ENCODE measurements at places on chromosomes 13 and 19.

DNA sequence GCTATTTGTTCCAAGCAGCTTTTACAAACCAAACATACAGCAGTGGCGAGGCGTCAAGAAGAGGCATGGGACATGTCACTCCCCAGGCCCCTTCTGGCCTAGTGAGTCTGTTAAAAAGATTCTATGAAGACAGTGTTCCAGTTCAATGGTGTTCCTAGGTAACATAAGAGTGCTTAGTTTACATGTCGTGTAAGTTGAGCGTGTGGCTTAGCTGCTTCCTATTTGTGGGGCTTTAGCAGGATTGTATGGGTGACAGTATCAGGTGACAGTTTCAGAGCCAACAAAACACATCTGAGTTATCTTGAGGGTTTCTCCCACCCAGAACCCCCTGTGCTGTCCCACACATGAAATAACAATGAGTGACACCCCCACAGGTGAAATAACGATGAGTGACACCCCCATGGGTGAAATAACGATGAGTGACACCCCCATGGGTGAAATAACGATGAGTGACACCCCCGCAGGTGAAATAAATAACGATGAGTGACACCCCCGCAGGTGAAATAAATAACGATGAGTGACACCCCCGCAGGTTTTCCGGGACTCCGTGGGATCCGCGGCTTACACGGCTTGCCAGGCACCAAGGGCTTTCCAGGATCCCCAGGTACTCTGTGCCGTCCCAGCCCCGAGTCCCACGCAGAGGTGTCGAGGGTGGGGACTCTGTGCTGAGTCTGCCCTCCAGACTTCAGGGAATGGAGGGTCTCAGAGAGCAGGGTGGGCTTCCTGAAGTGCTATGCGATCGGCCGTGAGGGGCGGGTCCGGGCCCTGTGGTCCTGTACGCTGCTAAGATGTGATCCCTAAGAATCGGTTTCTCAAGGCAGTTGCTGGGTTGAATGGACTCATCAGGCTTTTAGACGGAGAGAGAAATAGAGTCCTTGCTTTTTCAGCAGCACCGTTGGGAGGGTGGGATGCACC lies 68.6 kb downstream of the RAB20 start:
- no peak for DNase-seq

DNA sequence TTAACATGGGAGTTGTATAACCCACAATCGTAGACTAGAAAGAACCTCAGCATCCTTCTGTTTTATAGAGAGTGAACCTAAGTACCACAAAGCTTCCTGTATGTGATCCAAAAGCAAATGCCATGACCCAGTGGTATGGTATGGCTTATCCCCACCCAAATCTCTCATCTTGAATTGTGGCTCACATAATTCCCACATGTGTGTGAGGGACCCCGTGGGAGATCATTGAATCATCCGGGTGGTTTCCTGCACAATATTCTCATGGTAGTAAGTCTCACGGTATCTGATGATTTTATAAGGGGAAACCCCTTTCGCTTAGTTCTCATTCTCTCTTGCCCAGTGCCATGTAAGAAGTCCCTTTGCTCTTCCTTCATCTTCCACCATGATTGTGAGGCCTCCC lies 587.9 kb downstream of the LMO7 start:
- no peak for DNase-seq

- no peak for DNase-seq
Observed at GRCh38 chr13:42649831-42650230, 75.9 kb downstream of the TNFSF11 start.

DNA sequence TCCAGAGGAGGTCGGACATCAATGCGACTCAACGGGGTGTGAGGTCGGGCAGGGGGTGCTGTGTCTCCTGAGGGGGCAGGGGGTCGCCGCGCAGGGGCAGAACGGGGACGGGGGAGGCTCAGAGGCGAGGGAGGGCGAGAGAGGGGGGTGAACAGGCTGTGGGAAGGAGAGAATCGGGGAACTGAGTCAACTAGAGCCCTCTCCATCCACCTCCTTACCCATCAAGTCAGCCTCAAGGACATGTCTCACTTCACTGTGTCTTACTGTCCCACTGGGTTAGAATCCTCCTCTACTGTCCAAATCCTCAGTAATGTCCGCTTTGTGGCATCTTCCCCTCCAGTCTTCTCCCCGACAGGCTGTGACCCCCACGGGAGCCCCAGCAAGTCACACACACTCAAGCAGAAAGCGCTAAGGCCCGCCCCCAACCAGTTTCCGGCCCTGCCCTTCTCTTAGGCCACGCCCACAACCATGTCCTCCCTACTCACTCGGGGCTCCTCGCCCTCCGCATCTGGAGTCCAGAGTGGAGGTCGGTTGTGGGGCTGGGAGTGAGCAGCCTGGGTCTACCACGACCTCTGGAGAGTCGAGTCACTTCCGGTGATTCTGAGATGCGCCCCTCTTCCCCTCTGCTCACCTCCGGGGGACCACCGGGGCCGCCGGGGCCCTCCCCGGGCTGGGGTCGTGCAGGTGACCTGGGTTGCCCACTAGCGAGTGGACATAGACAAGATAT lies 9.3 kb downstream of the PLEKHA4 start:
- DNase-seq, result no peak

GRCh38 chr19:46715975-46716671 lies 791 bp downstream of the PRKD2 start:
- DNase-seq, result no peak

DNA sequence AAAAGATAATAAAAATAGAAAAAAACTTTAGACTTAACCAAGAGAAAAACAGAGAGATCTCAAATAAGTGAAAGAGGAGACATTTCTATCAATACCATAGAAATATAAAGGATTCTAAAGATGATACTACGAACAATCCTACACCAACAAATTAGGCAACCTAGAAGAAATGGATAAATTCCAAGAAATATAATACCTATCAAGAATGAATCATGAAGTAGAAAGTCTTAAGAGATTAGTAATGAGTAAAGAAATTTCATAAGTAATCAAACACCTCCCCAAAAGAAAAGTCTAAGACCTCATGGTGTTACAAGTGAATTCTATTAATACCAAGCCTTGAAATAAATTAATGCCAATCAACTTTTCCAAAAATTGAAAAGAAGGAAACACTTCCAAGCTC lies 1584.5 kb upstream of the MIR17HG start:
- no peak for DNase-seq

DNA sequence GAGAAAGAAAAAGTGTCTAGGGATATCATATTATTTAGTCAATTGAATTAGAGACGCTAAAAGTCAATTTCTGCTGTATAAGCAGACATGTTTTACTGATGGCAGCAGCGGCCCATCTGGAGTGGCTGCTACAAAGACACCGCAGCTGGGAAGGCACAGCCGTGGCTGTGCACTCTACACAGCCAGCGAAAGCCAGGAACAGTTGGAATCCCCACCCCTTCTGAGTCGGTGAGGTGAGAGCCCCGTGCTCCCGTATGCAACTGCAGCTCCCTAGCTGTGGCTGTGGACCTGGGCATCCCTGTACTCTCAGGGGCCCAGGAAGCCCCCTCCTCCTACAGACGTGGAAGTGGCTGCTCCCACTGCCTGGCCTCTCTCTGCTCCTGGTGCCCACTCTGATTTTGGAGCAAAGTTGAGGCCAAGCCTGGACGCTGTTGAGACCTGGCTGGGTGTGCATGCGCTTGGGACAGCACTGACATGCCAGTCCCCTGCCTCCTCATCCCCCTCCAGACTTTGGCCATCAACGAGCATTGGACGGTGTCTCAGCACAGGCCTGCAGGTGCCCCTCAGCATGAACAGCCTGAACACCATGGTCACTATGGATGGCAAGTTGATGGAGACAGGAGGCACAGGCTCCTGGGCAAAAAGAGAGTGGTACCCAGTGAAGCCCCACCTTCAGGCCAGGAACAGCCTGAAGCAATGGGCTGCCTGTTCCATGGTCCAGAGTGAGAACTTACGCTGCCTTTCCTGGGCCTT lies 944.0 kb upstream of the MIR17HG start:
- DNase-seq, result no peak

- DNase-seq, result no peak
Observed at GRCh38 chr13:26062853-26063444, 11.1 kb upstream of the SHISA2 start.

- no peak for DNase-seq
Observed at GRCh38 chr13:40220299-40220935, 446.0 kb downstream of the FOXO1 start.

DNA sequence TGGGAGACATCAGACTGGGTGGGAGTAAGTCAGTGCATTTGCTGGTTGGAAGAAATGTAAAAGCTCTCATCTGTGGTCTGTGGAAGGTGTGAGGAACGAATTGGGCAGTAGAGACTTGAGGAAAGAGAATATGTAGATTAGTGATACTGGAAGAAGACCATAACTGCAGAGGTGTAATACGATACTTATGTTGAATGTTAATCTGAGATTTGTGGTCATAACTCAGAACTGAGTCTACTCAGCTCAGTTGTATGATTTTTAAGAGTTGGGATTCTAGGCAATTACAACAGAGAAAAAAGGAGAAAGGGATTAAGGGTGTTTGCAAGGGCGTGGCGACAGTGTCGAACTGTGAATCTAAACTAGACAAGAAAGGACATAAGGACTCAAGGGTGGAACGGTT lies 3.2 kb upstream of the IL17D start:
- DNase-seq, result no peak

- no peak for DNase-seq
Observed at GRCh38 chr13:99124794-99125316, 75.8 kb upstream of the UBAC2 start.

- DNase-seq, result no peak
Observed at GRCh38 chr19:33296488-33296971, 5.8 kb downstream of the CEBPA start.

DNA sequence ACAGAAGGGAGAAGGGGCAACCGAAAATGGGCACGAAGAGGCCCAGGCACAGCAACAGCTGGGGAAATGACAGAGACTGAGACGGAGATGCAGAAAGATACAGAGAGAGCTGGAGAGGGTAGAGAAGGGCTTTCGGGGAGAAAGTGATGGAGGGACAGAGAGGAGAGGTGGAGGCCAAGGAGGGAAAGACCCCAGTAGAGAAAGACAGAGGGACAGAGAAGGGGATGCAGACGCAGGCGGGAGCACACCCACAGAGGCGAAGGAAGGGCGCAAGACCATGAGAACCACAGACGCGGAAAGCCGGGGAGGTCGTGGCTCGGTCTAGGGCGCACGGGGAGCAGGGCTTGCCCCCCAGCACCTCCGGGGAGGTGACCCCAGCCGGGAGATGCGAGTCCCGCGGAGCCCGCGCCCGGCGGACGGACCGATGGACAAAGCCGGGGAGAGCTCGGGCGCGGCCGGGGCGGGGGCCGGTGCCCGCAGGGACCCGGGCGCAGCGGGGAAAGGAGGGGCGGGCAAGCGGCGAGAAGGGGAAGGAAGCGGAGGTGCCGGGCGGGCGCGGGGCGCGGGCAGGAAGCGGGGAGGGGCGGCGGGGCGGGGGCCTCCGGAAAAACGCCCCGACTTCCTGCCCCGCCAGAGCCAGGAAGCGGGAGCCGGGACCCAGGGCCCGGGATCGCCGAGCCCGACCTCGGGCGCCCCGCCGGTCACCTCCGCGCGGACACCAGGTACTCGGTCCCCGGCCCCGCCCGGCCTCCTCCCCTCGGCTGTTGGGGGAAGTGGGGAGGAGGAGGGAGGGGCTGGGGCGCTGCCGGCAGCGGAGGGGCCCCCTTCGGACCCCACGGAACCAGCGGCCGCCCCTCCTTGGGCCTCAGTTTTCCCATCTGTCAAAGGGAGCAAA lies at the start of gene ARHGEF1:
TSS of gene ARHGEF1 (plus strand) at position 617 of the 895 bp plus-strand sequence. CDS start 4,899 bp downstream, outside the sequence.
- no peak for DNase-seq

DNA sequence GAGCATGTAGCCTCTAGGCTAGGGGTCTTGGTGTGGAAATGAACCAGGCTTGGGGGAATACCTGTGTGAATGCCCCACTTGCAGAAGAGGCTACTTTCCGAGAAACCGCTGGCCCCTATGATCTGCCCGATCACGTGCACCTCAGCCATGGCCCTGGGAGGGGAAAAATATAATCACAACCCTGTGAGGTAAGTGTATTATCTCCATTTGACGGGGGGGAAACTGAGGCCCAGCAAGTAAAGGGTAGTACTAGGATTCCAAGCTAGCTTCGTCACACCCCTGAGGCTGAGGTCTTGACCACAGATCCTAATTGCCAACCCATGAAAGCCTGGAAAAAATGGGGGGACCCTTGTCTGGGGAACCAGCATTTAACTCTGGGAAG lies 587 bp downstream of the B9D2 start:
- no peak for DNase-seq

- peak; percentile 69 for DNase-seq
Observed at GRCh38 chr19:16062789-16063188, 13.5 kb upstream of the TPM4 start.

DNA sequence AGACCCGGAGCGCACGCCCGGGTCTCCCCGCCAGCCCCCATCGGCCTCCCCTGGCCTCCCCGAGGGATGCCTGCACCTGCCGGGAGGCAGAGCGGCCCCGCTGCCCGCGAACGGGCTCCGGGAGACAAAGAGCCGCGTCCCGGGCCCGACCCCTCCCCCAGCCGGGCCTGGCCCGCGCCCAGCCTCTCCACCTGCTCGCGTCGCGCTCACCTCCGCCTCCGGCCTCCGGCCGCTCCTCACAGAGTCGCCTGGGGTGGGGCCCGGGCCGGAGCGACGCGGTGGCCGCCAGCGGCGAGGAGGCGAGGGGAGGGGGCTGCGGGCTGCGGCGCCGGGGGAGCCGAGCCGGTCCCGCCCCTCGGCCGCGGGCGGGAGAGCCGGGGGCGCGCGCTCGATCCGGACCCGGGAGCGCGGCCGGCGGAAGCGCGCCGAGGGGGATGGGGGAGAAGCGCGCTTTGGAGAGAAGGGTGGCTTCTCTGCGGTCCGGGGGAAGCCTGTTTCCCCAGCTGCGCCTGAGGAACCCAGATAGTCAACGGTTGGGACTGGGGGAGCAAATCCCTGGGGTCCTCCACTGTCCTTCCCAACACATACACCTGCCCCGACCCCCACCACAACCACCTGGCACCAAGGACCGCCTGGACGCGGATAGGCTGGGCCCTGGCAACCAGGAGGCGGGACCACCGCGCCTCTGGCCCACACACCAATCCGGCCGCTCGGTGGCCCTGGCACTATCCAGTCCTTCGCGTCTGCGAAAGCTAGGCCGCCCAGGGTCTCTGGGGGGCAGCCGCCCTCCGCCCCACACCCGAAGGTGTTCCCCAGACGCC lies at the start of gene PRR36:
TSS of gene PRR36 (minus strand) at position 315 of the 821 bp plus-strand sequence. CDS start 701 bp downstream, outside the sequence.
- DNase-seq, result no peak

DNA sequence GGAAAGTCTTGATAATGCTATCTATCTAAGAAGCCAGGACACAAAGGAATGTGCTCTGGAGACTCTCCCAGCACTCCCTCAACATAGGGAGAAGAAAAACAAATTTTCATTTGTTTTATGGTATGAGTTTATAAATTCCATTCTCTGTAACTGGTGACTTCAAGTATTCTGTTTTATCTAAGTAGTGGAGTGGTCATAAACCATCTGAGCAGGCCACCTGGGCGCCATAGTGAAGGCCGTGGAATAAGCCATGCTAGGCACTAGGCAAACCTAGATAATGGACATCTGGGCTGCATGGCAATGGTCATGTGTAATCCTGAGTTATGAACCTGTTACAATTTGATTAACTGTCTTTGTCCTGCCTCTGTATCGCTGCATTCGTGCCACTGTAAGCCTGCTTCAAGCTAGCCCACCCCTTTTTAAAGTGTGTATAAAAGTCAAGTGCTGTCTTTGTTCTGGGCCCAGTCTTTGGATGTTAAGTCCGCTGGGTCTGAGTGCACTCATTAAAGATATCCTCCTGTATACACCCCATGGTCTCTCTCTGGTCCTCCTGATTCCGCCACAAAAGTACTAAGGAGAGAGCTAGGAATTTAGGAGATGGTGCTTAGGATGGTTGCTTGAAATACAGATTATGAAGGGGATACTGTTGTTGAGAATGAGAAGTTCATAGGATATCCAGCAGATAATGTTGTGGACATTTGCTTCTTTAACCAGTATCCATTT lies 13.2 kb downstream of the GTF2F2 start:
- DNase-seq, result no peak

All from stimulated activated CD4-positive, alpha-beta T cell treated with anti-CD3 and anti-CD28 coated beads, Interleukin-12 subunit alpha, Interleukin-12 subunit beta, amount 100 ng/mL, for 24 hours (primary cell).